ENCODE measurements at places on chromosomes 6 and 20.

DNA sequence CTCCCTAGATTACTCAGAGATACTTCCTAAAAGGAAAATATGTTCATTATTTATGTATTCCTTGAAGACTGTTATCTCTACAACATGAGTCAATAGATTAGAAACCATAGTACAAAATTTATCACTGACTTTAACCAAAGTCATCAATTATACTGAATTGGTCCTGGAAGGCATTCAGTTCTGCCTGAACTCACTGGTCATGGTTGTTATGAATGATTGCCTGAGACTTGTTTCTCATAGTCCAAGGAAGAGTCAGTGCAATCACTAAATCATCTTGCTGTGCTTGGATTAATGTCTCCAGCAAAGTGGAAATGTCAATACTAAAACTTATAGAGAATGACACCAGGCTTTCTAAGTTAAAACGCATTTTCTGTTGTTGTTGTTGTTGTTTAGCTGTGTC lies 878.6 kb upstream of the MANEA start:
- no peak for DNase-seq

DNA sequence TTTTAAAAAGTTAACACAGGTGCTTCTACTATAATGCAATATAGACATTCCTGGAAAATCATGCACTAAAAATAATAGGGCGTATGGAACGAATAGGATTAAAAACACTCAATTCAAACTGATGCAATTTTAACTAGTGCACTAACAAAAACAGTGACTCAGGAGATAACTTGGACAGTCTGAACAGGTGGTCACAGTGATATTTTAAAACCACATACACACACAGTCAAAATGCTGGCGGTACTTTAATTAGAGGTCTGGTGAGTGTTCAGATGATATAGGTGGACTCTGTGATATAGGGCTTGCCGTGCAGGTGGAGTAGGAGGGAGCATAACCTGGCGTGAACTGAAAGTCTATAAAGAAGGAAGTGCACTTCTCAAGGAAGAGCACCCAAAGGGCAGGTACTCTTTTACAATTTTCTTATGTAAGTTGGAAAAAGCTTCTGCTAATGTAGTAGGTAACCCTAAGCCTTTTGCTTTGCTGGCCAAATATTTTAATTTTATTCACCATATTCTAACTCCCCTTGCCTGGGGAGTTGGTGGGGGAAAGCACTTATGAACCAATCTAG lies 41.9 kb upstream of the PLN start:
- DNase-seq: no peak

DNA sequence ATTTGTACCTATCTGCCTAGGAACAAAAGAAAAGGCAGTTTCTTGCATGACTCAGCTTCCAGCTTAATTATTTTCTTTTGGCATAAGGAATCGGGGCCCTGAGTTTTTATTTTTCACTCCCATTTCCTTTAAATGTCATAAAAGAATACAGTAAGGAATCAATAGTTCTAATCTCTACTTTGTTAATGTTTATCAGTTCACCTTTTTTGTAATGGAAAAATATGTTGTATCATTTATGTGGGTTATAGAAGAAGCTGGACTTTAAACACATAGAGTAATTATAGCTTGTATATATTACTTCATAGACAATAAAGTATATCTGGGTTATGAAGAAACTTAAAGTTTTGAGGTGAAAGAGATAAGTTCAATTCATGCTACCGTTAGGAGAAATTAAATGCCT lies 1214.8 kb upstream of the GJE1 start:
- no peak for DNase-seq

- DNase-seq: peak; percentile 15
Measured at GRCh38 chr6:72579865-72580264, 42.0 kb upstream of the KCNQ5 start.

DNA sequence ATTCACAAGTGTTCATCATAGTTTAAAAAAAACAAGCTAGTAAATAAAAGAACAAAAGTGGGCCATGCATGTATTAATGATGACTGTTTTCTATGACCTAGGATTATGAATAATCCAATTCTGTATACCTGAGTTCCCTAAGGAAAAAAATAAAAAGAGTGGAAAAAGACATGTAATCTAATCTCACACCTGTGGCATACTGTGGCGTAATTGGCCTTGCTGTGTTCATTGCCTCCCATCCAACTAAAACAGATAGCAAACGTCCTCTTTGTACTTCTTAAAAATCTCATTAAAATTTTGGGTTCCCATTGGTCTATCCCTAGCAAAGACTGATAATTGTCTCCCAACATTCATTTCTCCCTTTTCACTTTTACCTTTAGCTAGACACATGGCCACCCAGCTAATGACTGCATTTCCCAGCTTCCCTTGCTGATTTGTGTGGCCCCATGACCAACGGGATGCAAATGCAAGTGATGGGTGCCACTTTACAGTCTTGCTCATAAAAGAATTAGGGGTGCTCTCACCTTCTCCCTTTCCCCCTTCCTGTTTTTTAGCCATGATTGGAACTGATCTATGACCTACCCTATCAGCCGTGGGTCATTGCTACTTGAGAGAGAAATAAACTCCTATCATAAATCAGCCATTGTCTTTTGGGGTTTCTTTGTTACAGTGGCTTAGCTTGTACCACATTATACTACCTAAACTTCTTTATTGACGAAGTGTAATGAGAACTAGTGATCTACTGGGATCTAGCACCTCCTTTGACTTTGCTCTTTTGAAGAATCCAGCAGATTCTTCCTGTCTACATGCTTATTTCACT lies 32.0 kb upstream of the TBC1D22B start:
- DNase-seq: no peak

GRCh38 chr6:151494235-151494935 lies 568 bp downstream of the CCDC170 start:
- no peak for DNase-seq

DNA sequence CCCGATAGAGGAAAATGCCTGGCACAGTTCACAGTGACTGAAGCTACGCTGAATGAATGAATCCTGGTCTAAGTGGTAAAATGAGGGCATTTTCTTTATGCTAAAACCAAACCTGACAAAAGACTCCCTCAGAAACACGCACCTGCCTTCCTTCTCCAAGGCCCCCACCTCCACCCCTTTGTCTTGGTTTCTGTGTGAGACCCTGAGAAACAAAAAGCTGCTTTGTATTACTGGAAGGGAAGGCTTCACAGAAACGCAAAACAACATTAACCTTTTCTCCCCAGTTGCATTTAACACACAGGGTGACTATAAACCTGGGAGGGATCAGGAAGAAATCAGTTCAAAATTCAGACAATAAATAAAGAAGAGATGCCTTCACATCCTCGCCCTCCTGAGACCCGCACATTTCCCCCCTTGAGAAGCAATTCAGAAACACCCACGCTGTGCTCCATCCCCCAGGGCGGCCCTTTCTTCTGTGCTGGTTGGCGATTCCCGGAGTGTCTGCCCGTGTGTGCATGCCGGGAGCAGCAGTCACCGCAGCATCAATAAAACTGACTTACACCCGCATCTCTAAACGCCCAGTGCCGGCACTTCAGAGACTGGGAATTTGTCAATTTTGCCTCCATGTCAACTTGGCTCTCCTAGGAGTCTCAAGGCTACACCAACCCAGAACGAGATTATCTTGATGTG lies 67.2 kb upstream of the TRAF3IP2 start:
- no peak for DNase-seq

DNA sequence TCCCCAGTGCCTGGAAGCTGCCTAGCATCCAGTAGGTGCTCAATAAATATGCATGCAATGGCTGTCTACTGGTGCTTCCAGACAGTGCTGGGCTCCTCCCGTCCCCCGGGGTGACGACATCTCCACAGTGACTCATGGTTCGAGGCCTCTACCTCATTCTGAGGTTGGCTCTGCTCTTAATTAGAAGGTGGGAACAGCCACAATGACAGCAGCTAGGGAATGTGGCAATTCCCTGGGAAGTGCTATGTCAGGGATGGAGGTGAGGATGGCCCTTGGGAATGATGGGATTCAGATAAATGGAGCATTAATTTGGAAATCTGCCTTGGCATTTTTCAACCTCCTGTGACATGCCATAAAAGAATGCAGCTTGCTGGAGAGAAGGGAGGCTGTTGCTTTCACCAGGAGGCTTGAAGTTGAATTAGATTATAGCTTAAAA lies 43.5 kb upstream of the NFATC2 start:
- DNase-seq: peak; percentile 68

DNA sequence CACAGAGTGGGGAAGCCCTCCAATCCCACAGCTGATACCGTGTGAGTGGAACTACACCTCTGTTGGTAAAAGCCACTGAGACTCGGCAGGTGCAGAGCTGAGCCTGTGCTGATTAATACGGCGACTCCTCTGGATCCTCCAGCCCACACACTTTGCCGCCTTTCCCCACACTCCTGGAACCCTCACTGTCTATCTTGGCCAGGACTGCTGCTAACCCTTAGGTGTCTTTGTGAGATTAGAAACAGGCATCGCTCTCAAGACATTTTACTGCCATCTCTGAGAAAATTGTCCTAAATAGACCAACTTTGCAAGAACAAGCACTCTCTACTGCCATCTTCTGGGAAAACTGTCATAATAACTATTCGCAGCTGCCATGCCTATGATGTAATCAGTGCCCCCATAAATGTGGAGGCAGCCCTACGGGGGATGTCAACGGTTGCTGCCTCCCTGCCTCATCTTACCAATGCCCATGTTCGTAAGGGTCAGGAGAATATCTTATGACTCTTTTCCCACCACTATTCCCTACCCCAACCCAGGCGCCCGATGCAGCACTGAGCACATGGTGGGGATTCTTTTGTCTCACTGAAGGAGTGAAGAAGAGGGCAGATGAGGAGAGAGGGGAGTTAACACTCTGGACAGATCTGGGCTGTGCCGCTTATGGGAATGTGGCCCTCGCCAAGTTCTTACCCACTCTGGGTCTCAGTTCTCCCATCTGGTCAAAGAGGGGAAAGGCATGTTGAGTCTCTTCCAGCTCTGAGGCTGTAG lies 26.1 kb upstream of the KCNB1 start:
- peak; percentile 64 for DNase-seq

- peak; percentile 11 for DNase-seq
Measured at GRCh38 chr6:26392932-26393636, 9.0 kb upstream of the BTN3A1 start.

- no peak for DNase-seq
Measured at GRCh38 chr20:312067-312466, 13.3 kb upstream of the SOX12 start.

DNA sequence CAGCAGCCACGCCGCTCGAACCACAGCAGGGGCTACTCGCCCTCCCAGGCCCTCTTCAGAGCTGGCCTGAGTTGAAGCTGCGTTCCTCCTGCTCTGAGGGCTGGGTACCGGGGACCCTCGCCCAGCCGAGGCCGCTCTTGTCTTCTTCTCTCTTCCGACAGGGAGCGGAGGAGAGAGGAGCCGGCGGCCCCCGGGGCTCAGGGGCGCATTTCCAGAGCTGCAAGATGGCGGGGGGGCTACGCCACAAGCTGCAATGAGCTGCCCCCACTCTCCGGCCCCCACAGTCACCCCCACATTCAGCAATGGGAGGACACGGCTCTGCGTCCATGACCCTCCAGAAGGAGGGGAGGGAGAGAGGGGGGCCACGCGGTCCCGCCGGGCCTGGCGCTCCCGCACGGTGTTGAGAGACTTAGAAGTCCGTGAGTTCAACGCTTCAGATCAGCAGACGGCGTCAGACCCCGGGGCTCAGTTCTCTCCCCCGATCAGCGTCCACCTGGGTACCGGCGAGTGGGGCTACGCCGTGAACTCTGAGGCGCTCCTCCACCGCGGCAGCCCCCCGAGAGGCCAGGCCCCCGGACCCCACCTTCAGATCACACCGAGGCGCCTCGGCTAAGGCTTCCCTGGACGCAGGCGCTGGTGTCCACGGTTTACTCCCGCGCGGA lies 31.6 kb downstream of the SLC2A4RG start:
- no peak for DNase-seq

- DNase-seq: peak; percentile 68
Measured at GRCh38 chr6:76876922-76877553, 586.3 kb downstream of the HTR1B start.

DNA sequence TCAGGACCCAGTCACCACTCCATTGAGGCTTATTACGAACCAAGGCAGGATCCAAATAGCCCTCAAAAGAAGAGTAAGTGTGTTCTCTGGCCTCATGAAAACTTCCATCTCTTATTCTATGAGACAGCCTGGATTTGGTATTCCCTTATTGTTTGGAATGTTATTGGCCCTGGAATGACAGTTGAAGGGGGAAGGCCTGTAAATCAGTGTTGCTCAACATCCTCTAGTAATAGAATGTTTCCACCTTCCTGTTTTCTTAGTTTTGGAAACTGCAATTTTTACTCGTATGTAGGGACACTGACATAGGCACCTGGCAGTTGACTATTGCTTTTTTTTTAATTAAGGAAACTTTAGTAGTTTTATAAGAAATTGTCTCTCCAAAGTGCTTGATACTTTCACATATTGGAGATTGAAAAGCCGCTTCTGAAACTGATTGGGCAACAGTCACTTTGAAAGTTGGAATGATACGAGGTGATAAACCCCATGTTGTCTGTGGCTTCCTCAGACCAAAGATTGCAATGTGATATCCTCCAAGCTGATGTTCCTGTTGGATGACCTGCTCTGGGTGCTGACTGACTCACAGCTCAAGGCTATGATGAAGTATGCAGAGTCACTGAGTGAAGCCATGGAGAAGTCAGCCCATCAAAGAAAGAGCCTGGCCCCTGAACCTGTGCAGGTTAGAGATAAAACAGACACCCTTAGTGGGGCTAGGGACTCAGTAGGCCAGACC lies 43.1 kb downstream of the BLTP3A start:
- DNase-seq: peak; percentile 59

DNA sequence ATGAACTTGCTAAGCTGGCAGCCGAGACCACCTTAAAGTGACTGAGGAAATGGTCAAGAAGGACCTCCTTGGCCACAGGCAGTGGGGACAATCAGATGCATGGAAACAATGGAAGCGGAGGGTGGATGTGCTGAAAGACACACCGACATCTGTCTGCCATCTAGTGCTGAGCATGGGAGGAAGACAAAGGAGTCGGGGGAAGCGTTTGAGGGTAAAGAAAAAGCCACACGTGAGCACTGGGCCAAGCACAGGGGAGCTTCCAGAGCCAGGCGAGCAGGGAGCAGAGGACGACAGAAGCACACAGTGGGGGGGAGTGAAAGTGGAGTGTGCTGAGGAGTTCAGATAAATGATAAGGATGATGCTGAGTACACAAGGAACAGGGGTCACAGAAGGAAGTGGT lies 367.8 kb downstream of the ZFAND3 start:
- no peak for DNase-seq

GRCh38 chr20:43744151-43744611 lies 17.4 kb upstream of the GTSF1L start:
- DNase-seq: no peak

DNA sequence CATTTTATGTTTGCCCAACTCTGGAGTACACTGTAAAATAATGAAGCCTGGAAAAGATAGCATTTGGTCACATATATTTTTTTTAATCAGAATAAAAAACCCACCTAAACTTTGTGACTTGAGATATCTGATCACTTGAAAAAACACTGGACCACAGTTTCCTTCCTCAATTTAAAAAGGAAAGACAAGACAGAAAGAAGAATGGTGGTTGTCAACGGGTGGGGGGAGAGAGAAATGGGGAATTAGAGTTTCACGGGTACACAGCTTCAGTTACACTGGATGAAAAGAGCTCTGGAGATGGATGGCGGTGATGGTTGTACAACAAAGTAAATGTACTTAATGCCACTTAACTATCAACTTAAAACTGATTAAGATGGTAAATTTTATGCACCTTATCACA lies 14.7 kb upstream of the DST start:
- DNase-seq: no peak

GRCh38 chr6:92684386-92684785 lies 735.0 kb downstream of the EPHA7 start:
- no peak for DNase-seq

- peak; percentile 86 for DNase-seq
Measured at GRCh38 chr6:116387374-116387773, 16.6 kb downstream of the DSE start.

- DNase-seq: no peak
Measured at GRCh38 chr6:42978487-42978838, 518 bp downstream of the PEX6 start.

GRCh38 chr6:167858086-167858591 lies 31.4 kb downstream of the AFDN start:
- peak; percentile 59 for DNase-seq
